ENCODE measurements at places on chromosomes 16 and 17.

GRCh38 chr17:17179371-17179827, 26.7 kb downstream of the PLD6 start:
- DNase-seq, result no peak

- peak; percentile 53 for DNase-seq
Observed at GRCh38 chr16:678858-679813, 1.1 kb upstream of the STUB1 start.

GRCh38 chr17:45677770-45678169, 106.3 kb upstream of the CRHR1 start:
- DNase-seq, result no peak

DNA sequence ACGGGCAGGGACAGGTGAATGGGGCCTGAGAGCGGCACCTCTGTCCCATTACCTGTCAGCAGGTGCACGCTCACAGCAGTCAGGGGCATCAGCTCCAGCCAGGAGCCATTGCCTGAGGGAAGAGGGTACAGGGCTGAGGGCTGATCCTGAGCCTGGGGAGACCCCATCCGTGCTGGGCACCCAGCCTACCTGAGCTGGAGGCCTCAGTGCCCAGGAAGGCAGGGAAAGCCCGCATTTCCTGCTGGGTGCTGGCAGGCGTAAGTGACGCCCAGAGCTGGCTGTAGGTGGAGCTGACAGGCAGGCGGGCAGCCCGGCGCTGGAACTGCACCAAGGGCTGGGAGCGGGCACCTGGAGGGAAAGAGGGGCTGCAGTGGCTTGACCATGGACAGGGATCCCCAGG, 7.4 kb downstream of the FAM171A2 start:
- no peak for DNase-seq

GRCh38 chr17:82236142-82236971, 7.5 kb downstream of the SLC16A3 start:
- DNase-seq, result peak; percentile 59

DNA sequence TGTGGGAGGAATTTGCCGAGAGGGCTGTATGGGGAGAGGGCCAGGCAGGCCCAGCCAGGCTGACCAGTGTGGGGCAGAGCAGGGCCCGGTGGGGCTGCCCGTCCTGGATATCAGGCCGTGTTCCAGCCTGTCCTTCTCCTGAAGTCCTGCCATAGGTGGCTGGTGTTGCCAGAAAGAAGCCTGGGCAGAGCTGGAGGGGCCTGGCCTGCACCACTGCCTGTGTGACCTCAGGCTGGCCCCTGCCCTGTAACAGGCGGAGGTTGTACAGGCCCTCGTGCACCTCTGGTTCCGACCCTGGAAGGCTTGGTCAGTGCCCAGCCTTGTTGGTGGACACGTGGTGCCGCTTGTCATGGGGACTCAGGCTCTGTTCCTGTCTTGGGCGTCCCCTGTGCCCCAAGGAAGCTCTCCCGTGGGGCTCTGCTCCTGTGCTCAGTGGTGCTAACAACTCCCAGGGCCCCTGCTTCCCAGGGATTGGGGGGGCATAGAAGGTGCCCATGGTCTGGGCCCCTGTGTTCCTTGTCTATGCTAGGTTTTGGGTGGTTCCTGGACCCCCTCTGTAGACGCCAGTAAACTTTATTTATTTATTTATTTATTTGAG, 33.3 kb downstream of the ADCY7 start:
- no peak for DNase-seq

DNA sequence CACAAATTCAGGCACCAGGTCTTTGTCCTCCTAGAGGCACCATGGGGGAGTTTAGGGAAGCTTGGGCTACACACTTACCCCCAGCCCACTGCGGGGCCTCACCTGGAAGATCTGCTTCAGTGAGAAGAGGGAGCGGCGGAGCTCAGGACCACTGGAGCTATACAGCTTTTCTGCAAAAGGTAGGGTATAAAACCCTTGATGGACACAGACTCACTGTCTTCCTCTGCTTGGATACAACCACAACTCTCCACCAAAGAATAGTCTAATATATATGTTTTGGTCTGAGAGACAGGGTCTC, 9.1 kb downstream of the FHOD1 start:
- DNase-seq, result no peak

- no peak for DNase-seq
Observed at GRCh38 chr16:24635900-24636610, 93.4 kb upstream of the TNRC6A start.

GRCh38 chr17:41492771-41493170, 3.1 kb upstream of the KRT36 start:
- no peak for DNase-seq

DNA sequence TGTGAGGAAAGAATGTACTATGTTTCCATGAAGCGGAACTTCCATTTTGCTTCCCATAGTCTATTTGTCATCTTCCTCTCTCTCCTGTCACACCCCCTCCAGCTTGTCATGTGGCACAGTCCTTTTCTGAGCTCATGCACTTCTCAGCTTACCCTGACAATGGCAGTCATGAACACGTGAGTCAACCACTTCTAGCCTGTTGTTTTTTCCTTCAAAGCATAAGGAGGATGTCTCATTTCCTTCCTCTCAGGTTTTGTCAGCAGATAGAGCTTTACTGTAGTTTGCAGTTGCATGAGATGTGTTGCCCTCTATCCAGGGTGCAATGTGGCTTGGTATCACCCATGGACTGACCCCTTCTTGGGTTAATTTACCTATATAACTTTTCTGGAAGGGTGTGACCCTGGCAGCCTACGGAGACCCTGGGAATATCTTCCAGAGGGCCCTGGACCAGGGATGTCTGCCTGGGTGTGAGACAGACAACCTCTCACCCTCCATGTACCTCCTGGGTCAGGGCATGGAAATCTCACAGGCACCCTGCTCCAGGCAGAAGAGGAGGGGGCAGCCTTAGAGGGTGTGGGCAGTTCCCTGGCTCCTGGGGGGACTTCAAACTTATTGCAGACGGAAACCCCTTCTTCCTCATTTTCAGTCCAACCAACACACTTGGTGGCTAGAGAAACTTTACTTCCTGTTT, 4.0 kb upstream of the ZNF267 start:
- DNase-seq, result no peak

DNA sequence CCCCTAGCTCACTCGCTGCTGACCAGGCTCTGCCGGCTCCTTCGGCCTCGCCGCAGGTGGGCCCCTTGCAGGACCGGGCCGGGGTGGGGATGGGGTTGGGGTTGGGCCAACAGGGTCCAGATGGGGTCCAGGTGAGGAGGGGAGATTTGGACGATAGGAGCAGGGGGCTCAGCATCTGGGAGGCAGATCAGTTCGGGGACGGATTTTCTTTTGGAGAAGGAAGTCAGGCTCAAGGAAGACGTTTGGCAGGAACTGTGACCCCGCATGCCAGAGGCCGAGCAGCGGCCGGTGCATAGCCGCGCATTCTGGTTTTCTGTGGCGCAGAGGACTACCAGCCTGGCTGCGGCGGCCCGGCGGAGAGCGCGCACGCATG, 845 bp upstream of the ALDOA start:
- DNase-seq, result no peak

DNA sequence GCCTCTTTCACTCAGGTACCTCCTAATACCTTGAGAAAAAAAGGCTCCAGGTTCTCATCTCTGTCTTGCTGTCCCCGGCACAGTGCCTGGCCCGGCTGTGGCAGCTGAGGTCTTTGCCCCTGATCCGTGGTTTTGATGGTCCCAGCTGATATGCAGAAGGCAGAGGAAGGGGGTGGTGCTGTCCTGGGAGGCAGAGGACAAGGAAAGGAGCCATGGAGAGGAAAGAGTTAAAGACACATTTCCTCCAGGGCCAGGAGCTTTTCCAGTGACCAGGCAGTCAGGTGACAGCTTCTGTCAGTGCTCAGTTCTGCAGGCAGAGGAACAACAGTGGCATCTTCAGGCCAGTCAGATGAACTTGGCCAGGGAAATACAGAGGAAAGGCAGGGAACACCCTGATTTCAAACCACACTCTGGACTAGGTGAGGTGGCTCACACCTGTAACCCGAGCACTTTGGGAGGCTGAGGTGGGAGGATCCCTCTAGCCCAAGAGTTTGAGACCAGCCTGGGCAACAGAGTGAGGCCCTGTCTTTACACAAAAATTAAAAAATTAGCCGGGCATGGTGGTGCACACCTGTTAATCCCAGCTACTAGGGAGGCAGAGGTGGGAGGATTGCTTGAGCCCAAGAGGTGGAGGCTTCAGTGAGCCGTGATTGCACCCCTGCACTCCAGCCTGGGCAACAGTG, 3.3 kb upstream of the COG1 start:
- DNase-seq, result no peak

DNA sequence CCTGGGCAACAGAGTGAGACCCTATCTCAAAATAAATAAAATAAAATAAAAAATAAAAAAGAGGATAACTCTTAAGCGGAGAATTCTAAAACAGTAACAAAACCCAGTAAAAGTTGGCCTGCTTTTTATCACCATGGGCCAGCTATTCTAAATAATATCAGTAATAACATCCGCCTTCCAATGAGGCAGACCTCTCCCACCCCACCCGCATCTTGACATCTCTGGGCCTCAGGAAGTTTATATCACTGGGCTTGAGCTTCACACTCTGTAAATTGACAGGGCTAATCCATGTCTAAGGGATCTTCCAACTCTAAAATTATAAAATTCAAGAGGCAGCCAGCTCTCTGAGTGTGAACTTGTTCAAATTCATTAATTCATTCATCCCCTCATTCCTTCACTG, 82.9 kb upstream of the MTMR4 start:
- no peak for DNase-seq

DNA sequence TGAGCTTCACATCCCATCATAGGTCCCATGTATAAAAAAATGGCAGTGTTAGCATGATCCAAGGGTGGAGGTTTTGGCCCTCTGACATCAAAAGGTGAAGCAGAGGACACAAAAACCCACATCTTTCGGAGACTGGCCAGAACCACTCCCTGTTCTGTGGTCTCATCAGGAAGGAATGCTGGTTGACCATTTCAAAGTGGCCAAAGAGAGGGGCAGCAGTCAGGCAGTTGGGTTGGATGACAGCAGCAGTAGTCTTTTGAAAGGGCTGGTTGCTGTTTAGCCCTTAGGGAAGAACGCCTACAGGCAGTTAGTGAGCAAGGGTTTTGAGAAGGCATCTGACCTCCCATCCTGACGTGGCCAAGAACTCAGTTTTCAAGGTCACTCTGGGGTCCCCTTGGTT, 40.5 kb downstream of the LCMT1 start:
- DNase-seq, result no peak

DNA sequence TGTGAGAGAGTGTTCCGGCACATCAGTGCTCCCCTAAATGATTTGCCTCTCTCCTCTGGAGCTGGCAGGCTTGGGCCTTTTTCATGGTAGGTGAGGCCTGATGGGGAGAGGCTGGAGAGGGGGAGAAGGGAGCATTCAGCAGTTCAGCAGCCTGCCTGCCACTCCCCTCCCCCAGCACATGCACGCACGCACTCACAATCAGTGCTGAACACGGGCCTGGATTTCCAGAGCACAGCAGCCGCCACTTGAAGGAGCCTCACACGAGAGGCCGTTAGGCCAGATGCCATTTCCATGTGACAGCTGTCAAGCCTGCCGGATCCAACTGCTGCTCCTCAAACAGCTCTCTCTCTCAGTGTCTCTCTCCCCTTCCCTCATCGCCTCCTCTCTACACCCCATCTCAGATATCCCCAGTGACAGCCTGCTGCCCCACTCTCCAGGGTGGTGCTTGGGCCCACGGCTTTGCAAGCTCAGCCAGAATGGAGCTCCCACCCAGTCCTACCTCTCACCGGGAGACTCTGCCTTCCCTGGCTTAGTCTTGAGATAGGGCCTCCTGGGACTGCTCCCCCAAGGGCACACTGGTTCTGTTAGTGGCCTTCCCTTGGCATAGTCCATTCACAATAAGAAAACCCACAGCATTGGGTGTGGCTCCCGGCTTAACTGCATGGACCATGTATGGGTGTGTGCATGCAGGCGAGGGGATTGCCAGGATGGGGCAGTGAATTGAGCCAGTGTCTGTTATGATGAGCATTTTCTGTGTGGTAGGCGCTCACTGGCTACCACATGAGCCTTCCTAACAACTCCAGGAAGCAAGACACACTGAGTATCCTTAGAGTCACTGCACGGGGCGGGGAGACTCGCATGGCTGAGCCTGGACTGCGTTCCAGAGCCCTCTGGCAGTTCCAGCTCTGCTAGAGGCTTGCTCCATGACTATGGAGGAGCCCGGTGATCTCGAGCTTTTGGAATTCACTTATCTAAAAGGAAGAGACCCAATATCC, 226.2 kb downstream of the CCDC182 start:
- DNase-seq, result no peak

DNA sequence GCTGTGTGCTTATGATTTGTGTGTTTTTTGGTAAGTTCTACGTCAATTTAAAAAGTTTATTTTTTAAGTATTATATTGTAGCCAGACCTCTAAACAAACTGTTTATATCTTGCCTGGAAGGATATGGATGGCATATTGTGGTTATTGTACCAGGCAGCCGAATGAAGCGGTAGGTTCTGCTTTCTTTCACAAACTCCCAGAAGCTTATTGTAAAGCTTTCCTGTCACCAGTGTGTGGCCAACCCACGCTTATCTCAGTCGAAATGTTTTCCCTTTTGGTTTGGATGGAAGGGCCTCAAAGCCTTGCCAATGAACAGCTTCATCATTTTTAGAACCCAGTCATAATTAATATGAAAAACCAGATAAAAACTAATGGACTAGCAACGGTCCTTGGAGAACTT, 53.1 kb downstream of the CYB5B start:
- DNase-seq, result no peak

DNA sequence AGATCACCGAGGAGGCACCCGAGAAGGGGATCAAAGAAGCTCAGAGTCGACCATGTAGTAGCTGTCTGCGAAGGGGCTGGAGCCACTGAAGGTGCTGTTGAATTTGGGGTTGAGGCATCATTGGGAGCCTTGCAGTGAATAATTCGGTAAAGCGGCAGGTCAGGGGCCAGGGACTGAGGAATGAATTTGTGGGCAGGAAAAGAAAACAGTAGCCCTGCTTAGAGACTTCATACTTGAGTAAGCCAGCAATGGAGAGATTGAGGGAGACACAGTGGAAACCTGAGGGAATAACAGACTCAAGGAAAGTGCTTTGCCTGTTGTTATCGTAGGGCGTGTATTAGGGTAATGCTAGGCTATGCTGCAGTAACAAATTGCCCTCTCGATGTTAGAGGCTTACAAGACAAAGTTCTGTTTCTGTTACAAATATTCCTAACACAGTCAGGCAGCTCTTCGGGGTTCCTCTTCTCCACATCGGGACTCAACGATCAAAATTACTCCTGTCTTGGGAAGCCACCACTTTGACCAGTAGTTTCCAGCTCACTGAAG, 13.4 kb upstream of the HERPUD1 start:
- DNase-seq, result no peak

- DNase-seq, result no peak
Observed at GRCh38 chr16:56983211-56983751, 6.1 kb upstream of the NLRC5 start.

DNA sequence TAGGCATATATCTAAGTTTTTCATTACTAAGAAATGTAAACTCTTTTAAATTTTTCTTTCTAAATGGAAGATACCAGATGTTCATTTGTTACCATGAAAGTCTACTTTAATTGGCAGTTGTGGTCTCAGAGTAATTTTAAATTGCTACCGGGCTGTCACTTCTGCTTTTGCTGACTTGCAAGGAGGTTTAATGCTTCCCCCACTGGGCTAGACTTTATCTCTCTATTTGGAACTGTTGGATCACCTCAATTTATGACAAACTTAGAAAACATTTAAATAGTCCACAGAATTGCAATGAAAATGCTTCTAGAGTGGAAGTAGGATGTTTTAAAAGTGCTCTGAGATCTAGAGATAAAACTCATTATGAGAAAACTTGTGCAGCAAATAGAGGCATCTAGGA, 479.8 kb upstream of the GOT2 start:
- no peak for DNase-seq

GRCh38 chr17:63999680-64000531, 1.8 kb downstream of the PRR29 start:
- DNase-seq, result no peak

GRCh38 chr16:48371393-48371780, 13.8 kb downstream of the SIAH1 start:
- DNase-seq, result no peak

All from stimulated activated CD4-positive, alpha-beta T cell treated with anti-CD3 and anti-CD28 coated beads, Interleukin-4, amount 100 ng/mL, for 48 hours (primary cell).